Bronchial epithelial cell (primary cell): ENCODE measurements at places on chromosomes 16 and 17.

- no peak for DNase-seq
These were observed 7.4 kb upstream of the PSMC5 start for GRCh38 chr17:63819585-63820537.

GRCh38 chr16:85615852-85616606 lies 2.9 kb downstream of the GSE1 start:
- DNase-seq = peak; percentile 40

DNA sequence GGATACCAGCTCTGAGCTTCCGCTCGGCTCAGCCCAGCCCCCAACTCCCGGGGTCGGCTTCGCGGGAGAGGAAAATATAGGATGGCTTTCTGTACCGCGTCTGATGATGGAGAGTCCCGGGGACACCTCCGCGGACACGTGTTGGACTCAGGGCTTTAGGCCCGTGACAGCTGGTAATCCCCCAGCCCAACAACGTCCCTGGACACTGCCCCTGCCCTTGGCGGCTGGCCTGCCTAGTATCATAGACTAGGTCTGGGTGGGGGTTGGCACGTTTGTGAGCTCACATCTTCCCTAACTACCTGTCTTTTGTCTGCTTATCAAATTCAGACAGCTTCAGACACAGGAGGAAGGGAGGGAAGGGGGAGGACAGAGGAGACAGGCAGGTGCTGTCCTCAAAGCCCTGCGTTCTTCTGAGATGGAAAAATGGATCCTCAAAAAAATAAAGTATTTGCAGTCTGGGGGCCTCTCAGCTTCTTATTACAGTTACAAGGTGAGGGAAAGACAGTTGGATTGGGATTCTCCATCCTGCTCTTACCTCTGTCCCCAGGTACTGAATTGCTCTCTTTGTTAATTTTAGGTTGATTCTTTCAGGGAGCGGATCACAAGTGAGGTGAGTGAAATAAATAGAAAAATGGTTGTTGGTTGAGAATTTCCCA lies 698 bp downstream of the PSME3 start:
- DNase-seq = no peak

DNA sequence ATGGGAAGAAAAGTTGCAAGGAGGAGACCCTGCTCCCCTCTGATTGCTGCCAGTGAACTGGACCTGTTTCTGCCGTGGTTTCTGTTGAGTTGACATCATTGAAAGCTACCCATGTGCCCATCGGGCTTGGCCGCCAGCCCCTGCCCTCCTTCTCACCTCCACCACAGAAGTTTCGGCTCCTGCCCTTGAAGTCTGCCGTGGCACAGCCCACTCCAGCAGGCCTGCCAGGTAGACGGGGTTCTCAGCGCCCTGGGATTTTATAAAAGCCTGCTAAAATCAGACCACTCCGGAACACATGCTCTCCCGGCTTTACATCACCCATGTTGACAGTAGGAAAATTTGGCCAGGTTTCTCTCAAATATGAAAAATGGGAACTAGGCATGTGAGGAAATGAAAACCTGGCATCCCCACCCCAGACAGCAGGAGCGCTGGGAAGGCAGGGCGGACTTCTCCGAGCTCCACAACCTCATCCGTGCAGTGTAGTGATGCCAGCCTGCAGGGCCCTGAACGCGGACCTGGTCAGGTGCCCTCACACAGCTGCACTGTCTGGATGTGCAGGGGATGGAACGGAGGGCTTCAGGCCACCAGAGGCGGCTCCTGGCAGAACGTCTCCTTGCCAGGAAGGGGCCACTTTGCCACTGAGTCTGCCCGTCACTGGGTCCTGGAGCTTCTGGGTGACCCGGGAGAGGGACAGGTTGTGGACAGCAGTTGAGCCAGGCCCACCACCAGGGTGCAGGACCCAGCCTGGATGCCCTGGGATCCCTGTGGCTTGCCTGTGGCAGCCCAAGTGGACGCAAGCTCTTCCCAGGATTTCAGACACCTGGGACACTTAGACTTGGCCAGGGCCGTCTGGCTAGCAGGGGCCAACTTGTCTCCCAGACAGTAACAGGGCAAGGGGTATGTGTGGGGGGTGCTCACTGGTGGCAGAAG lies 6.9 kb upstream of the GSE1 start:
- no peak for DNase-seq

DNA sequence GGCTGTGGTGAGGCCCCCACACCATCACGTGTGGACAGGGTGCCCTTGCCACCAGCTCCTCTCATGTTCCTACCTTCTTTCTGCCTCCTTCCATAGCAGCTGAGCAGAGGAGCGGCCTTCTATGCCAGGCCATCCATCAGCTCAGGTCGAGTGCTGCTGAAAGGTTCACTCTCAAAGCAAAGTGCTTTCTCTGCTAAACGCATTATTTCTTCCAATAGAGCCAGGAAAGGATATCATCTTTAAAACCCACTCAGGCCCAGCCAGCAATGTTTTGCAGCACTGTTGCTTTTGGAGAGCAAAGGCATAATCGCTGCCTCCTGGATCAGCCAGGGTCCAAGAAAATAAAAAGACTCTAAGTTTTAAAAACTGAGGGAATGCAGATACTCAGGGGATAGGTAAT lies 54.9 kb upstream of the GPRC5B start:
- no peak for DNase-seq
